ENCODE measurements at places on chromosomes 12 and 14.

DNA sequence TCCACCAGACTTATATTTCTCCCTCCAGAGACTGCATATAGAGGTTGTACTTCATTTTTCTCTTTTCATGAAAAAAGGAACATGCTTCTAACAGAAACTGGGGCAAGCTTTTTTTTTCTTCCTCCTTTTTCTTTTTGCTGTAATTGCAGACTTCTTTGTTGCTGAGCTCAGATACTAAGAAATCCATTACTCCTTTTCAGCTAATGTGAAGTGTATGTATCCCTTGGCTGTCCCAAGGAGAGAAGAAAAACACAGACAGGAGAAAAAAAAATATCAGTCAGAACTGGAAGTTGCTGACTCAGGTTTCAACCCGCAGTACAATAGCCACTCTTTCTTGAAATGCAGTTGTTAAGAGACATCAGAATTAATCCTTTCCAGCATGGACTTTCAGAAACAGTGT is 1248.4 kb downstream of the LRFN5 start:
- no peak for DNase-seq

DNA sequence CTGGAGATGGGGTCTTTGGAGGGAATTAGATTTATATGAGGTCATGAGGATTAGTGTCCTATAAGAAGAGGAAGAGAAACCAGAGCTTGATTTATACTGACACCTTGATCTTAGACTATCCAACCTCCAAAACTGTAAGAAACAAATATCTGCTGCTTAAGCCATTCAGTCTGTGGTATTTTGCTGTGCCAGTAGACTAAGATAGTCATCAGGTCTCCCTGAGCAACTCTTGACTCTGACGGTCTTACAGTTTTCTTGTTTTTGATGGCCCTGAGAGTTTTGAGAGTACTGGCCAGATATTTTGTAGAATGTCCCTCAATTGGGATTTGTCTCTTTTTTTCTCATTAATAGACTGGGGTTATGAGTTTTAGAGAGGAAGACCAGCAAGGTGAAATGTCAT is 51.7 kb downstream of the TSHR start:
- no peak for DNase-seq

- no peak for DNase-seq
Observed at GRCh38 chr14:99260116-99260515, 11.9 kb downstream of the BCL11B start.

GRCh38 chr12:3341594-3341993 is 149.4 kb upstream of the PRMT8 start:
- DNase-seq = no peak

- no peak for DNase-seq
Observed at GRCh38 chr12:56413392-56413791, 35.8 kb downstream of the TIMELESS start.

- no peak for DNase-seq
Observed at GRCh38 chr12:27553941-27554340, 29.9 kb downstream of the PPFIBP1 start.

GRCh38 chr14:83940253-83940652 is 1589.7 kb upstream of the FLRT2 start:
- no peak for DNase-seq

- no peak for DNase-seq
Observed at GRCh38 chr12:114894076-114894475, 210.1 kb upstream of the TBX3 start.

DNA sequence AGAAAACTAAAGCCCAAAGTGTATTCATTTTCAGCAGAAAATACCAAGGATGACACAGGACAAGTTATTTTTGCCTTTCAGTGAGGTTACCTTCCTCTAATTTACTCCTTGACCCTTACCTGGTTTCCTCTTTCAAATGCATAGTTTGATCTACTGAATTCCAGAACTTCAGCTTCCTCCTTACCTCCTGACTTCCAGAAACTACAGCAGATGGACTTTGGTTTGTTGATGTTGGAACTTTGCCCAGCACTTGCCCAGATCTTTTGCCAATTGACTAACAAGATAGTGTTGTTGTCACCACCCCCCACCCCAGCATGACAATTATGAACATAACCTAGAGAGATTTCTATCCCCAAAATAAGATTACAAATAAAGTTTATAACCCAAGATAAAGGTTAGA is 63.2 kb downstream of the NAV3 start:
- no peak for DNase-seq

GRCh38 chr12:26036877-26037276 is 78.4 kb downstream of the RASSF8 start:
- no peak for DNase-seq

DNA sequence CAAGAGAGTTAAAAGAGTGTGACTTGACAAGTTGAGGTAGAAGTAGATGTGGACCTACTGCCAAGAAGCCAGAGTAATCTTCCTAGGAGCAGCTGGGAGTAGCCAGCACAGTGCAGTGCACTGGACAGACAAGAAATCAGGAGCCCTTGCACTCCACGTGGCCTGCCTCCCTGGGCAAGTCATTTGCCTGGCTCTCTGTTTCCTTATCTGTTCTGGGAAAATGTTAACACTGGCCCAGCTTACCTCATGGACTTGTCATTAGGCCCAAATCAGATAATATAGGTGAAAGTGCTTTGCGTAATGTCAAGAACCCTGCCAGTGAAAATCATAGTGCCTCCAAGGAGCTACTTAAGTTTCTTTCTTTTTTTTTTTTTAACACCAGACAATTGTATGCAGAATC is 19.2 kb downstream of the SLC7A8 start:
- DNase-seq = no peak

DNA sequence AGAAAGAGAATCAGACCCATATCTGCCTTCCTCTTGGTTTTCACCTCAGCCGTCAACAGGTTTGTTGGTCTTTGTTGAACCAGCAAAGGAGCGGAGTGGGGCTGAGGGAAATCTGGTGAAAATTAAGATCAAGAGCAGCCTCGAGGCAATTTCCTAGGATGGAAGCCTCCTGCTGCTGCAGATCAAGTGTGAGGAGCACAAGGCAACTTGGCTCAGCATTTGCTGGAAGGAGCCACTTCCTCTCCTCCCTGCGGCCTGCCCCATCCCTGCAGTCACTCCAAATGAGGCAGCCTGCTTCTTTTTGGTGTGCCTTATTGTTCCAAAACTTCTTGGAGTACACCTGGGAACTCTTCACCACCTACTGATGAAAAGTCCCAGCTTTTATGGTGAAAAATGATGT is 4.9 kb downstream of the TC2N start:
- no peak for DNase-seq

DNA sequence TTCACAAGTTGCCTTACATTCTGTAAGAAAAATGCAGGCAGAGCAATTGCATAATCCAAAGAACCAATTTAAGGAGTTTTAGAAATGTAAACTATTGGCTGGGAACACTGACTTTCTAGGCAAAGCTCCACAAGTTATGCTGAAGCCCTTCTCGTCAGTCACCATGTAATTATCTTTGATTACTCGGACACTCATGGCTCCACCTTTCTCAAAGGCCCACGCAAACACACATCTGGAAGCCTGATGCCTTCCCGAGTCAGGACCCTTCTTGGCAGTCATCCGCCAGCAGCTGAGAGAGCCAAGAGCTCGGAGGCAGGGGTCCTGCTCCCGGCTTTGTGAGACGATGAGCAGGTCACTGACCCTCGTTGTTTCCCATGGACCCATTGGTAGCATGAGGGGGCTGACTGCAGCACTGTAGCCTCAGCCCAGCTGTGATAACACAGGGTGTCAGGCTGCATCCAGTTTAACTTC is 202.2 kb downstream of the TMEM132D start:
- no peak for DNase-seq

DNA sequence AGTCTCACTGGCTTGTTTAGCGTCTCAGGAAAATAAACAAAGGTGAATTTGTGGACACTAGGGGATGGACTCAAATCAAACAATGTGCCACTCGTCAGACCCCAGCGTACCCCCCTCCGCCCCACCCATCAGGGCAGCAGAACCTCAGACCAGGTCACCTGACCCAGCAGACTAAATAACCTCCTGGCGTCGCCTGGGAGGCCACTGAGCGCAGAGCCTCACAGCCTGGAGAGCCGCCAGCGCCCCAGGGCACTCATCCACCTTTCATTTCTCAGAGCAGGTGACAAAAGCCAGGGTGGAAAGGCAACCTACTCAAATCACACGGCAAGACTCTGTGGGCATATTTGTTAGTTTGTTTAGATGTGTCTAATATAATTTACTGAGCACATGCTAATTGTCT is 100.9 kb downstream of the DICER1 start:
- no peak for DNase-seq

GRCh38 chr14:36096090-36096489 is 80.4 kb downstream of the PTCSC3 start:
- no peak for DNase-seq

DNA sequence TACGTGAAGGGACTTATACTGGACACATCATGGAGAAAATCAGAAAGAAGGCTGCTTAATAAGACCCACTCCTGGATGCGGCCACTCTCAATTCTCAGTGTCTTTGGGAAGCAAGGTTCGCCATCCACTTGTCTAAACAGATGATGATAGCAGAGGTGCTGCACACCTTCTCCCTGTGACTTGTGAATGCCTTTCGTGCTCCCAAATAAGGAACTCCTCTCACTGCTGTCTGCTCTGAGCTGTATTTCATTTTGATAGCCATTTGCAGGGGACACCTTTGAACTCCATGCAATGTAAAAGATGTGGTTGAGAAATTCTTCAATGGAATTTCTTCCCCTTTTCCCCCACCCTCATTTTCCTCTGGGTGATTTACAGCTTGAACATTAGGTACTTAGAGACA is 11.6 kb downstream of the RMST start:
- no peak for DNase-seq

- no peak for DNase-seq
Observed at GRCh38 chr12:78210506-78210860, 379.8 kb downstream of the NAV3 start.

GRCh38 chr14:34592623-34593022 is 37.3 kb downstream of the SNX6 start:
- no peak for DNase-seq

DNA sequence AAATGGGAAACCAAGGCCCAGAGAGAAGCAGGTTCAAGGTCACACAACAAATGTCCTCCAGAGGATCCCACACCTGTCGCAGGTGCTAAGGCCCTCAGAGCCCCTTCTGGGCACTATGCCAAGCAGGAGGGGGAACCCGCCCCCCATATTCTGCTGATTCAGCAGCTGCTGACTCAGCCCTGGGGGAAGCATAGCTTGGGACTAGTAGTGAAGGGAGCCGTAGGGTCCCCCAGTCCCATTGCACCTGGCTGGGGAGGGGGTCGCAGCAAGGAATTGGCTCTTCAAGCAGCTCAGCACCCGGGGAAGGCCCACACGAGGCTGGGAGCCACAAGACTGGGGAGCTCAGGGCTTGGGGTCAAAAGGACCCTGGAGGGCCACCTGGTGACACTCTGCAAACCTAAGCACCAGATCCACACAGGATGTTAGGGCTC is 1.0 kb downstream of the RASAL1 start:
- DNase-seq = no peak

DNA sequence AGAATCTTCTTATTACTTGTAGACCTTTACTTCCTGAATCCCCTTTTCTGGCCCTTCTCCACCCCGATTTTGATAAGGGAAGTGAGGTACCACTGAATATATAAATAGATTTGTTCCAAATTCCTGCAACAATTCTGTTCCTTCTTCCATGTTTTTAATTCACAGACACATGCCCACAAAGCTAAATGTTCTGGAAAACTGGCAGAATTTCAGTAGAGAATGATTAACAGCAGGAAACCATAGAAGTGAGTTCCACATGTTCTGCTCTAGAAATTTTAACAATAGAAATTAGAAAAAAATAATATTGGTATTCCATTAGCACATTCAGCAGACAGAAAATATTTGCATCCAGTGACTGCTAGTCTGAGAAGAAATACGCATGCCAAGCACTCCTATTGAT is 139.6 kb downstream of the SLC2A13 start:
- no peak for DNase-seq

- DNase-seq = no peak
Observed at GRCh38 chr12:47743311-47743860, 15.3 kb downstream of the RAPGEF3 start.

- no peak for DNase-seq
Observed at GRCh38 chr12:122799641-122800243, 25.4 kb downstream of the CCDC62 start.

DNA sequence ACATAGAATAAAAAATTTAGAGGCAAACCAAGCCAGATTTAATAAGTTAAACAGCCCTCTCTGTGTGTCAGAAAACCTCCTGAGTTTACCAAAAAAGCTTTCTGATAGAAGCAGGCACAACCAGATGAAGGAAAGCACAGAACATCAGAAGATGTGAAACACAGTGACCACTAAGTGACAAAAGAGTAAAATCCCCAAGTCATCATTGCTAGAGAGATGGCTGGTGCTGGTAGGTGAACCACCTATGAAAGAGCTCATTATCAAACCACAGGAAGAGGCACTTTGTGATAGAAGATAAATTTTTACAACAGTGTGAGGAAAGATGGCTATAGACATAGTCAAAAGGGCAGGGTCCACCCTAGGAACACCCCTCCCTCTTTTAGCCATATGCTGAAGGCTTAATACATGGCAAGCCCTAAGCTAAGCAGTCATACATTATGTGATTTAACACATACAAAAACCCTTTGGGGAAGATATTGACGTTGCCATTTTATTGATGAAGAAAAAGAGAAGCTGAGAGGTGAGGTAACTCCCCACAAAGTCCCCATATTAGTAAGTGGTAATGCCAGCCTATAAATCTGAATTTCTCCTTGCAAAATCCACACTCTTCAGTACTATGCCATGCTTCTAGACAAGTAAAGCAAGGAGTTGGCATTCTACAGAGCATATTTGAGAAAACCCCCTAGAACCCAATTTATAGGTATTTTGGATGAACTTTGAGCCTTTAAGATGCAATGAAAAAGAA is 449.9 kb downstream of the LRIG3 start:
- no peak for DNase-seq

DNA sequence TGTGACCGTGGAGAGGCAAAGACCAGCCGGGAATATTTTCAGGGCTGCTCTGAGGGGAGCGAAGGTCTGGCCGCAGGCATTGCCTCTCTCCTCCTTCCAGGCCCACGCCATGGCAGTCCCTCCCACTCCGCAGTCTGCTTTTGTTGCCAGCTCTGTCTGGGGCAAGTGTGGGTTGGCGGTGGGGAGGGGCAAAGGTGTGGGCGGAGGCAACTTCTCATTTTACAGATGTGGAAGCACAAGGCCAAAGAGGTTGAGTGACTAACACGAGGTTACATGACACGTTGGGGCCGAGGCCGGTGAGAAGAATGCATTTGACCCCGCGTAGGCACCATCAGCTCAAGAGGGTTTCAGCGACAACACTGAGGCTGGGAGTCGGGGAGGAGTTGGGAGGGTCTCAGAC is 6.1 kb upstream of the FAIM2 start:
- peak; percentile 28 for DNase-seq

GRCh38 chr14:91202234-91202974 is 42.1 kb downstream of the GPR68 start:
- no peak for DNase-seq

GRCh38 chr14:74257941-74258763 is 18.9 kb downstream of the VSX2 start:
- no peak for DNase-seq

GRCh38 chr14:31945701-31946100 is 131.4 kb upstream of the ARHGAP5 start:
- DNase-seq = no peak

GRCh38 chr12:116141833-116142162 is 135.7 kb downstream of the MED13L start:
- DNase-seq = no peak

GRCh38 chr12:33671676-33672075 is 232.1 kb upstream of the SYT10 start:
- no peak for DNase-seq

GRCh38 chr14:94571950-94572349 is 9.3 kb upstream of the SERPINA5 start:
- no peak for DNase-seq

GRCh38 chr12:97167598-97167997 is 260.5 kb downstream of the NEDD1 start:
- no peak for DNase-seq

- DNase-seq = no peak
Observed at GRCh38 chr12:5035618-5036017, 8.1 kb upstream of the KCNA5 start.

Measured in AG08396 (cell line).